ENCODE measurements at places on chromosomes 12 and 14.

DNA sequence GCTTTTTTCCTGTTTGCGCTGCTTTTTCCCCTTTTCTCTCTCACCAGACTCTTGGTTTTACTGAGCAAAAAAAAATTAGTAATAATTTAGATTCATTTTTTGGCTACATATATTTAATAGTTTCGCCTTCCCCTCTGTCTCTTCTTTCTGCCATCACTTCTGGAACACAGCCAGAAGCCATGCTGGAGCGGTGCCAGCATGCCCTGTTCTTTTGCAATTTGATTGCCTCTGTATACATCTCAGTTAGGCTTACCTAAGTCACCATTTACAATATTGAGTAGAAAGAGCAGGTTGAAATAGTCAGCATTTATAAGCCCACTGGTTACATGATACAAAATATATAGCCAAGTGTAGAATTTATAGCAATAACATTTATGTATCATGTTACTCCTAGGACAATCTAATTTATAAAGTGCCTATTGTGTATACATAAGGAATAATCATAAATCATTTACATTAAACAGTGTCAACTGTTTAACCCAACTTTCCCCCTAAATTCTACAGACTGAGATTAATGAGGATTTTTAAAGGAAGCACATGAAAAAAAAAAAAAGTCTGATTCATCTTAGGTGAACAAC is 413.8 kb upstream of the SOX5 start:
- DNase-seq: no peak

GRCh38 chr12:92615703-92616102 is 87.1 kb upstream of the PLEKHG7 start:
- no peak for DNase-seq

DNA sequence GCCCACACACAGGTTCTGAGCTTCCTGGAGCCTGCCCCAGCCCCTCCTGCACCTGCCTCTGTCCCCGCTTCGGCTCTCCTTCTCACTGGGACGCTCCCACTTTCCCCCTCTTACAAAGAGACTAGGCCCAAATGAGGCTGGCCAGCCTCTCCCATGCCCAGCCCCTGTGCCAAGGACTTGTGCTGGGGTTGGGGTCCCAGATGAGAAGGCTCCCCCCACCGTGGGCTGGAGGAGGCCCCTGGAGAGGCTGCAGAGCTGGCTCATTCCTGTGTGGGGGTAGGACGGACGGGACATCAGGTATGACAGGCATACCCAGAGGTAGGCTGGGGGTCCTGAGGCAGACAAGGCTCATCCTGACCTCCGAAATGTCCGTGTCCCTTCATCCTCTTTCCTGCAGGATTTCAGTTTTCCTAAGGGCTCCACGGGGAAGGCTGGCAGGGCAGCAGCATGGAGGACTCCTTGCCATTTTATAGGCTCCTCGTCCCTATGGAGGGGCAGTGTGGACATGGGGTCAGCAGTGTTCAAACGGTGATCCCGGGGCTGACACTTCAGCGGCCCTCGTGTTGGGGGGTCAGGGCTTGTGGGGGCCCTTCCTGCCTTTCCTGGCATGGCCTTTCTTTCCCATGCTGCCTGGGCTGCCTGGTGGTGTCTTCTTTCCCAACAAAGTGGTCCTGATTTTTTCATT is 49.1 kb upstream of the MEG3 start:
- peak; percentile 18 for DNase-seq

- no peak for DNase-seq
Measured at GRCh38 chr12:132386926-132387497, 57.6 kb upstream of the GALNT9 start.

GRCh38 chr14:54577977-54578376 is 11.0 kb downstream of the SAMD4A start:
- no peak for DNase-seq

DNA sequence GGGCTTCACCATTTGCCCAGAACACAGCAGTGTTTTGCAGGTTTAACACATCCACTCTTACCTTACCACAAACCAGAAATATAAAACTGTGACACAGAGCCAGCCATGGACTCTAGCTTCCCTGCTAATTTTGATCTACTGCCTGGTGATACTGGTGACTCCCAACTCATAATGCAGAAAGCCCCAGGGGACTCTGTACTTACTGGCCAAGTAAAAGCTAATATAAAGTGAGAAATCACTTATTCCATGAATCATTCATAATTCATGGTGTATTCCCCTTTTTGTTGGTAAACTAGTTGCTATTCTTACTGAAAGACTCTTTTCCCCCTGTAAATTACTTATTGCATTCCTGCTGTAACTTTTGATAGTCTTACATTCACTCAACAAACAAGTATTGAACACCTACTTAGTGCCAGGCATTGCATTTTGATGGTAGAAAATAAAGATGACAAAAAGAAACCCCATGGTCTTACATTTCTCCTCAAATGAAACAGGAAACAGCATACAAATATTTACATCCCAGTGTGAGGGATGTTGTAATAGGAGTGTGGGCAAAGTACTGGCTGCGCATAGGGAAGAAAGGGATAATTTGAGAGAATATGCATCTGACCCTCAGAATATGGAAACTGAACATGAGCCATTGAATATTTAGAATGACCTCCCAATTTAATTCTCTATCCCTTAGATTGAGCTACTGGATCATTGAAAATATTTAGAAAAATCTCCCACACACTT is 279.6 kb downstream of the PDZRN4 start:
- DNase-seq: no peak

GRCh38 chr14:58055497-58056010 is 96.5 kb downstream of the ARMH4 start:
- no peak for DNase-seq

DNA sequence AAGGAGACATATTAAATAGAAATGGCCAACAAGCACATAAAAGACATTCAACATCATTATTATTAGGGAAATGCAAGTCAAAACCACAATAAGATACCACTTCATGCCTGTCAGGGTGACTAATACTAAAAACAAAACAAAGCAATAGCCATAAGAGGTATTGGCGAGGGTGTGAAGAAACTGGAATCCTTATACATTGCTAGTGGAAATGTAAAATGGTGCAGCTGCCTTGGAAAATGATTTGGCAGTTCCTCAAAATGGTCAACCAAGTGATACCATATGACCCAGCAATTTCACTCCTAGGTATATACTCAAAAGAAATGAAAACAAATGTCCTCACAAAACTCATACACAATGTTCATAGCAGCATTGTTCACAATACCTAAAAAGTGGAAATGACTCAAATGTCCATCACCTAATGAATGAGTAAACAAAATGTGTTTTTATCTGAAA is 27.0 kb downstream of the GPR135 start:
- DNase-seq: no peak

GRCh38 chr12:1781772-1782171 is 38.6 kb upstream of the LRTM2 start:
- DNase-seq: no peak

GRCh38 chr14:101504096-101504948 is 57.0 kb upstream of the DIO3 start:
- DNase-seq: no peak

- DNase-seq: no peak
Measured at GRCh38 chr14:30402846-30403245, 156.1 kb upstream of the G2E3 start.

- no peak for DNase-seq
Measured at GRCh38 chr12:28104316-28104715, 85.9 kb upstream of the CCDC91 start.

GRCh38 chr12:43841253-43841652 is 5.4 kb downstream of the TMEM117 start:
- no peak for DNase-seq

GRCh38 chr12:128672893-128673292 is 150.9 kb downstream of the SLC15A4 start:
- DNase-seq: no peak

DNA sequence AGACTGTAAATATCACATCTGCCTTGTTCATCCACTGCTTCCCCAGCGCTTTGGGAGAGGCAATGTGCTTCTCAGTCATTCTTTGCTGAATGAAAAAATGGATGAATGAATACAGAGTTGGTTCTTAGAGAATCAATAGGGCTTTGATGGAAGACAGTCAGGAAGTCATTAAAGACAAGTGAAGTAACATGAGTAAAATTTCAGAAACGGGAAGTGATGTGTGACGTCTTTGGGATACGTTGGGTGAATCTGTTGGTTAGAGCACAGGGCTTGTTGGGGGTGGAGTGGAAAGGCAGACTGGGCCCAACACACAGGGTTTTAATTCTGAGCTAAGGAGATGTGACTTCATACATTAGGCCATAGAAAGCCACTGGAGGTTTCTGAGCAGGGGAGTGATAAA is 39.0 kb upstream of the NRXN3 start:
- no peak for DNase-seq

- no peak for DNase-seq
Measured at GRCh38 chr12:99110868-99111267, 465.8 kb downstream of the APAF1 start.

- no peak for DNase-seq
Measured at GRCh38 chr14:45902241-45902640, 649.2 kb upstream of the MIS18BP1 start.

- no peak for DNase-seq
Measured at GRCh38 chr12:25583545-25583944, 30.5 kb upstream of the LMNTD1 start.

DNA sequence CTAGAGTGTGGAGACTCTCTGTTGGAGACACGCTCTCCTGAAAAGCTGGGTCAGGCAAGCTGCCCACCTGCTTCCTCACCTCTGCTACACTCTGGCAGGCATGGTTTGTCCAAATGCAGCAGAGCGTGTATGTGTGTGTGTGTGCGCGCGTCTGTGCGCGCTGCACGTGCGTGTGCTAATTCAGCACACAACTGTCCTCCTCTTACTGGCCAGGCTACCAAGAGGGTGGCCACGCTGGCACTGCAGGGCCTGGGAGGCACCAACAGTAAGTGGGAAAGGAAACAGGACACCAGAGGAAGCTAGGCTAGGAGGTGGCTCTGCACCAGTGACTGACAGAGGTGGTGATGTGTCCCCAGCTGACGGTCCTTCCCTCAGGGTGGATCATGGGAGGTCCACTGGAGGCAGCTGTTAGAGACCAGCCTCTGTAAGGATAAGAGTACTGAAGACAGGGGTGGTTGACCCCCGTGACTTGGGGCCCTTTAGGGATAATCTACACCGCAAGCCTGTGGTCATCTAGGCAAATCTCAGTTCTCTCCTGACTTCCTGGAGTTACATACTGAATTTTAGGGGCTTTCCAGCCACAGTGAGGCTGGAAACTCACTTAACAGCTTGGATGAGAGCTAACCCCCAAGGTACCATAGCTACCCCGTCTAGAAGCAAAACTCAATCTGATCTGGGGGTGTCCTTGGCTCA is 15.6 kb upstream of the TFCP2 start:
- no peak for DNase-seq

DNA sequence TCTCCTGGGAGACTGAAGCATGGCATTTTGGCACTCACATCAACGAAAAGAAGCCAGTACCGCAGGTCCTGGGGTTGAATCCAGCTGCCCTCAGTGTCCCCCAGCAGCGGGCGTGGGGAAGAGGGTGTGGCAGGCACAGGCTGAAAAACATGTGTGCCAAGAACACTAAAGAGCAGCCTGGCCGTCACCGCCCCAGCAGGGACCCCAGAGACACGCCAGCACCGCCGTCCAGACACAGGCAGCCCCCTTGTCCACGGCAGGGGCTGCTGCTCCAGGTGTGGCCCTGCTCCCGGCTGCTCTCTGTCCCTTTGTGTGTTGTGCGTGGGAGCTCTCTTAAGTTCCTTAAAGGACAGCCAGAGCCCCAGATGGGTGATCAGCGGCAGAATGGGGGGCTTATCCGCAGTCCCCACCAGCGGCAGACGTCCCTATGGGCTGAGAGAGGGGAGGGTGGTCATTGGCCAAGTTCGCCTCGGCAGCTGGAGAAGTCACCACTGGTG is 556 bp downstream of the PHETA1 start:
- DNase-seq: no peak

DNA sequence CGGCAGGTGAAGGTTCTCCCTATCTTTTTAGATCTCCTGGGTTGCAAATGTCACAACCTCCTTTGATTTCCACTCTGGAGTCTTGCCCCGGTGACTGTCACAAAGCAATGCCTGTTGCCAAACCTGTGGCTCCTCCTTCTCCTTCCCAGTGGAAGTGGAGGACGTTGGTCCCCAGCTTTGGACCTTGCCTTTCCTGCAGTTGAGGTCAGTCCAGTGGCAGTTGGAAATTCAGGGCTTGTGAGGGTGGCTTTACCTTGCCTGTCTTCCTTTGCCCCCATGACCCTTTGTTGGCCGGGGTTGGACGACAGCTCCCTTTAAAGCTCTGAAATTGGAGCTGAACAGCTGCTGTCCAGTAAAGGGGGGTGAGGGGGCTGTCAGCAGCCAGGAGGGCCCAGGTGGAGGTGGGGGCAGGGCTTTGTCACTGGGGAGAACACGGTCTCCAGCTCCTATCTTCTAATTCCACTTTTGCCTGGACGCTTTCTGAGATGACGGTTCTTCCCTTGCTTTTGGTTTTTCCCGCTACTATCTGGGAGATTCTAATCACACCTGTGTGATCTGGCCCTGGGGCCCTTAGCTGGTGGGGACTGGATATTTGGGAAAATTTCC is 4.1 kb downstream of the TEAD4 start:
- no peak for DNase-seq

DNA sequence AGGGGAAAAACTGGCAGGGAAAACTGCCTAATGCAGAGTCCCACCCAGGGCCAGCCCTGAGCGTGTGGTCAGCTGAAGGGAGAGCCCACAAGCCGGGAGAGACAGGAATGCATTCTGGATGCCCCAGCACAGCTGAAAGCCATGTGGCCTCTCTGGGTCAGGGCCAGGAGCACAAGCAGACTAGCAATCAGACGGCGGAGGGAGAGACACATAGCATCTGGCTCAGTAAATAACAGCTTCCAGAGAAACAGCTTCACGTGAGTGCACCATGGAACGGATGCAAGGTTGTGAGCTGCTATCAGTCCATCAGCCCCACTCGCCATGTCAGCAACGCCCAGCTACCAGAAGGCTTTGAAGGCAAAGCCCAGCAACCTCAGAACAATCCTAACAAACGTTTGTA is 28.2 kb upstream of the TMEM106C start:
- DNase-seq: peak; percentile 89

- no peak for DNase-seq
Measured at GRCh38 chr14:50739186-50739585, 71.1 kb upstream of the SAV1 start.

- DNase-seq: no peak
Measured at GRCh38 chr12:63093711-63094110, 57.3 kb downstream of the AVPR1A start.

DNA sequence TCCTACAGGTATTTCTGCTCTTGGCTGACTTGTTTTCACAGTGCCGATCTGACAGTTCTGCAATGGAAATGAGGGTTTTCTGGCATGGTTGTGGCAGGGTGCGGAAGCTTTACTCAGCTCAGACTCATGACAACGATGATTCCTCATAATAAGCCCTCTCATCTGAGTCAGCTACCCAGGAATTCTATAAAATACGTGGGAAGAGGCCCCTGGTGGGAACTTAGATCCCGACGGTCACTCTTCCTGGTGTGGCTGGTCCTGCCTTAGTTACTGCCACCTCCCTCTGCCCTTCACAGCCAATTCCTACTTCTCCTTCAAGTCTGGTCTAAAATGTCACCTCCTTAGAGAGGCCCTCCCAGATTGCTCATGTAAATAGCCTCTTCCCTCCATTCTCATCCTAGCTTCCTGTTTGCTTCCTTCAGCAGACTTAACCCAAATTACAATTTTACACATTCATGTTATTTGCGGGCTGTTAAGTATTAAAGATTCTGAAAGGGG is 104.2 kb upstream of the MAP1LC3B2 start:
- no peak for DNase-seq
